ENCODE measurements at places on chromosomes 16 and 17.

- no peak for DNase-seq
Measured at GRCh38 chr16:4904108-4904941, 32.6 kb downstream of the PPL start.

GRCh38 chr17:66207936-66208335 lies 16.0 kb upstream of the CEP112 start:
- no peak for DNase-seq

DNA sequence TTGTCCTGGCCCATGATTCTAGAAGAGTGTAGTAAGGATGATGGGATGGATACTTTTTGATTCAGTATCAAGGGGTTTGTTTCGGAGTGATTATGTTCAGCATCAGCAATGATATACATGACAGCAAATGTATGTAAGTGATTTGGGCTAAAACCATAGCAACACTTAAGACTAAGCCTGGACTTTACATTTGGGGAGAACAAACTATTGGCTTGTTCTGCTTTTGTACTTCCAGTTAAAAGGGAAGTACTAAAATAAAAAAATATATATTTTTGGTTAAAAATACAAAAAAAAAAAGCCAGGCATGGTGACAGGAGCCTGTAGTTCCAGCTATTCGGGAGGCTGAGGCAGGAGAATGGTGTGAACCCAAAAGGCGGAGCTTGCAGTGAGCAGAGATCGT lies 20.5 kb upstream of the DHX8 start:
- no peak for DNase-seq

DNA sequence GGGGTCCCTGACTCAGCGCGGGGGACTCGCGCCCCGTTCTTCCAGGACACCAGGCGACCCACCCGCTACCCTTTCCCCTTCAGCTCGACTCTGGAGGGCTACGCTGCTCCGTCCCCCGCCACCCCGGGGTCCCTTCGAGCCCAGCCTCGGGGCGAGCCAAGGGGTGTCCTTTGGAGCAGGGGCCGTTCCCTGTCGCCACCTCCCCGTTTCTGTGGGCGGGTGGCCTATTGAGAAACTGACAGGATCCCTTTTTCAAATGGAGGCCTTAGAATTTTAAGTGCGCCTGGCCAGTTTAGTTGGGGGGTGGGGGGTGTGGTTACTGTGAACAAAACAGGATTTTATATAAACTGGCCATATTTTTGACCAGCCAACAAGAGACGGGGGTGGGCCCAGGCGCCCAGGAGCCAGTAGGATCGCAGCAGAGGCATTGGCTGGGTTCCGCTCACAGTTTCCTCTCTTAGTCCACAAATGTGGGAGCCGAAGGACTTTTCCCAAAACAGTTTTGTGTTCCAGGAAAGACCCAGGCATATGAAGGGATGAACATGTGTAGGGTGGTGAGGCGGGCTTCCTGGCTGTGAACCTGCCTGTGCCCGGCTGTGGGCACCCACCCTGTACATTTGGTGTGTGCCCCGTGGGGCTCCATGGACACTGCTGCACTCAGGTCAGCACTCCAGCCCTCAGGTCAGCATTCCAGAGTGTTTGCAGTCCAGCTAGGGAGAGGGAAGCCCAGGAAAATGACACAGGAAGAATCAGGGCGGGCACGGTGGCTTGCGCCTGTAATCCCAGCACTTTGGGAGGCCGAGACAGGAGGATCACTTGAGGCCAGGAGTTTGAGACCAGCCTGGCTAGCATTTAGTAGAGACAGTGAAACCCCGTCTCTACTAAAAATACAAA lies 722 bp upstream of the TIMP2 start:
- no peak for DNase-seq

GRCh38 chr17:55887531-55887930 lies 136.7 kb downstream of the PCTP start:
- no peak for DNase-seq

- no peak for DNase-seq
Measured at GRCh38 chr17:48544349-48545021, 424 bp downstream of the HOXB2 start.

DNA sequence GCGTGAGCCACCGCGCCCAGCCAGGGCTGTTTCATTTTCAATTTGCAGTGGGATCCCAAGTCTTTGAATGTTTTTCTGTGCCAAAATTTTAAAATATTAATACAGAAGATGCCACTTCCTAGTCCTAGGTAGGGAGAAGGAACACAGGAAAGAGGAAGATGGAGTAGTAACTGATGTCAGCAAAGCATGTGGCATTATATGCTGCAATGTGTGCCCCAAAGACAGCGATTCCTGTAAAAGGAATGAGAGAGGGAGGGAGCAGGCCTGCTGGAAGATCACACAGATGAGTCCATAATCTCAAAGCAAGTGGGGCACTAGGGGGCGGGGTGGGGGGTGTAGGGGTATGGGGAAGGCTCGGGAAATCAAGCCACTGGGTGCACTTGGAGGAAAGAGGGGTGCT lies 23.4 kb upstream of the SSTR2 start:
- no peak for DNase-seq

- no peak for DNase-seq
Measured at GRCh38 chr17:39671651-39672521, 3.6 kb downstream of the PNMT start.

GRCh38 chr17:80006339-80006720 lies 29.3 kb downstream of the TBC1D16 start:
- DNase-seq = no peak

DNA sequence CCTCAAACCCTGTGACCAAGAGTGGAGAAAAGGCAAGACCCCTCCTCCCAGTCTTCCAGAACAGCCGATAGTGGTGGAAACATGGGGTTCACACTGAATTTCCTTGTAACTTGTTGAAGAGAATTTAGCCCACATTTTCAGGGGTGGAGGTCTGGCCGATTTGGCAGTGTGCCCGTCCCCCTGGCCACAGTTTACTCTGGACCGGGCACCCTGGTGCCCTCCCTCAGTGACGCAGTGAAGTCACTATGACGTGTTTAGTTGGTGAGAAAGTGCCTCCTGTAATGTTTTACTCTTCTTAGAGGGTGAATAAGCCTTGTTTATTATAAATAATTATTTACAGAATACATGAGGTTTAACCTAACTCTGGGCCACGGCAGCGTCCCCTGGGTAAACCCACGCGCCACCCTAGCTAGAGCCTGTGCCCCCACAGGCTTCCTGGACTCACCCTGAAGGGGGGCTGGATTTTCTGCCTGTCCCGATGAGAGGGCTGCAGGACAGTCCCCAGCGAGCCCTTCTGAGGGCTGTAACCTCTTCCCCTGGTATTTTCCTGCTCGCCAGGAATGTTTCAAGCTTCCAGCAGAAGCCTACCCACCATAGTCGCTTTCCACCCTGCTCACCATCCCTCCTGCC lies 316.9 kb downstream of the SEC14L1 start:
- DNase-seq = no peak

GRCh38 chr17:2853283-2854142 lies 57.3 kb downstream of the RAP1GAP2 start:
- no peak for DNase-seq

GRCh38 chr16:79121906-79122305 lies 478.6 kb downstream of the MAF start:
- DNase-seq = no peak

DNA sequence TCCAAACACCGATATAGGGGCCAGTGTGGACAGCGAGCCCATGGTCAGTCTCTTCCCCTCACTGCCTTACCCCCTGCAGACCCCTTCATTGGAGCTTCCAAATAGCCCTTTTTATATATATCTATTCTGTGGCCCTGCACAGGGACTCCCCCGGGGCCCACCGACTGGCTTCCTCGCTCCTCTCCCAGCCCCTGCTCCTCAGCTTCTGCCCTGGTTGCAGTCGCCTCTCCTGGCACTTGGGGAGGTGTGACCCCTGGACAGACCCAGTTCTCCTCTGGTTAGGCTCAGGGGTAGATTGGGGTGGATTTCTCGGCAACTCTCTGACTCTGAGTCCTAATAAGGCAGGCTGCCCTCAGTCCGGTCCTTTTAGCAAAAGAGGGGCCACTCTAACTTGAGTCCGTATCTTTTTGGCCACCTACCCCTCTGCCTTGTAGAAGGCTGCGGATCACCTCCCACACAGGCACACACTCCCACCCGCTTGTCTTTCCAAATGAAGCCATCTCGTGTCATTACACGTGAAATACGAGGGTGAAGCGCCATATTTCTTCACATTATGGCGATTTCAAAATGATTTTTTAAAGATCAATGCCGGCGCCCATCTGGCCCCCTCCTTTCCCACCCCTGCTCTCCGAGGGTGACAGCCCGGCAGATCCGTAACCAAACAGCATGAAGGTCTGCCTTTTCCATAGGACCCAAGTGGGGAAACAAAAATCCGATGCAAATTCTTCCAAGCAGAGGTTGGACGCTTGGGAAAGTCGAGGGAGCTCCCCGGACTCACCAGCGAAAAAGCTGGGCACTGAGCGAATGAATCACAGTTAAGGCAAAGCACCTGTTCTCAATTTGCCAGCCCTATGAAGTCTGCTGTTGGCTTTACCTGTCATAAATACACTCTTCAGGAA lies 1.7 kb upstream of the HOXB9 start:
- no peak for DNase-seq

- no peak for DNase-seq
Measured at GRCh38 chr17:4900231-4901107, 1.1 kb downstream of the C17orf107 start.

DNA sequence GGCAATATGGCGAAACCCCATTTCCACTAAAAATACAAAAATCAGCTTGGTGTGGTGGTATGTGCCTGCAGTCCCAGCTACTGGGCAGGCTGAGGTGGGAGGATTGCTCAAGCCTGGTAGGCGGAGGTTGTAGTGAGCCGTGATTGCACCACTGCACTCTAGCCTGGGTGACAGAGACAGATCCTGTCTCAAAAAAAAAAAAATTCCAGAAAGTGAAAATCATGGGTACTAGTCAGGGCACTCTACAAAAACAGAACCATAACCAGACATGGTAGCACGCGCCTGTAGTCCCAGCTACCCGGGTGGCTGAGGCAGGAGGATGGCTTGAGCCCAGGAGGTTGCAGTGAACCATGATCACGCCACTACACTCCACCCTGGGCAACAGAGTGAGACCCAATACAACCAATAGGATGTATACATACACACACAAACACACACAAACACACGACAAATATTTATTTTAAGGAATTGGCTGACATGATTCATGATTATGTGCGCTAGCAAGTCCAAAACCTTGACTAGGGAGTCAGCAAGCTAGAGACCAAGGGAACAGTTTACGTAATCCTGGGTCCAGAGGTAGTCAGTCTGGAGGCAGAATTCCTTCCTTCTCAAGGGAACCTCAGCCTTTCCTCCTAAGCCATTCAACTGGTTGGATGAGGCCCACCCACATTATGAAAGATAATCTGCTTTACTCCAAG lies 11.6 kb upstream of the GP1BA start:
- no peak for DNase-seq

- no peak for DNase-seq
Measured at GRCh38 chr17:49589577-49589927, 13.9 kb downstream of the NXPH3 start.

GRCh38 chr17:4733073-4733531 lies 1.9 kb downstream of the MED11 start:
- no peak for DNase-seq

- no peak for DNase-seq
Measured at GRCh38 chr16:10966129-10966528, 21.8 kb downstream of the CLEC16A start.

GRCh38 chr16:9248162-9248561 lies 156.7 kb downstream of the HAPSTR1 start:
- DNase-seq = no peak

- DNase-seq = no peak
Measured at GRCh38 chr17:5234645-5235576, at the start of gene SCIMP. TSS of gene SCIMP (minus strand) at chr17:5234860. CDS start at chr17:5234755, 105 bp downstream.

- DNase-seq = no peak
Measured at GRCh38 chr16:20803192-20803560, 3.1 kb downstream of the ERI2 start.

DNA sequence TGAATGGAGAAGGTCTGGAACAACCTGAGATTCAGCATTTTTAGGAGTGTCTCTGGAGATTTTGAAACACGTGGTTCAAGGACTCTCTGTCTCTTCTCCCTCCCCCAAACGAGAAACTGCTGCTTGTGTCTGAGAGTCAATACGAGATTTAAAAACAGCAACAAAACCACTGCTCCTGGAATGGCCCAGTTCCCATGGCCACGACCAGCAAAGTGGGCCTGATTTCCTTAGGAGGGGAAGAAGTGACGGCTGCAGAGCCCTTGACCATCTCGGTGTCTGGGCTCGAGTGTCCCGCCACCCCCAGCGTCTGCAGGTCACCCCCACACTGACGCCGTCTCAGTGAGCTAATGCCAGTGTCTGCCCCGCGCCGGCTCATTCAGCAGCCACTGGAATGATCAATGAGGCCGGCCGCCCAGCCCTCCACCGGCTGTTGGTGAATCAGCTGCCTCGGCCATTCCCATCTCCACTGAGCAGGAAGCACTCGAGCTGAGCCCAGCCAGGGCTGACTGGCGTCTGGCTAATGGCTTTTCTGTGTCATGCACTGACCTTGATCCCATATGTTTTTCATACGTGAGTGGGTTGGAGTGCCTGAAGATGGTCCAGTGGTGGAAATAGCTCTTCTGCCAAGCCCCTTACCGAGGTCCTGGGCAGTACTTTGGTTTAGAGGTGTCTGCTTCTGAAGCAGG lies 151.8 kb downstream of the PITPNC1 start:
- no peak for DNase-seq

GRCh38 chr16:2252806-2253148 lies 1.4 kb upstream of the ECI1 start:
- DNase-seq = no peak

DNA sequence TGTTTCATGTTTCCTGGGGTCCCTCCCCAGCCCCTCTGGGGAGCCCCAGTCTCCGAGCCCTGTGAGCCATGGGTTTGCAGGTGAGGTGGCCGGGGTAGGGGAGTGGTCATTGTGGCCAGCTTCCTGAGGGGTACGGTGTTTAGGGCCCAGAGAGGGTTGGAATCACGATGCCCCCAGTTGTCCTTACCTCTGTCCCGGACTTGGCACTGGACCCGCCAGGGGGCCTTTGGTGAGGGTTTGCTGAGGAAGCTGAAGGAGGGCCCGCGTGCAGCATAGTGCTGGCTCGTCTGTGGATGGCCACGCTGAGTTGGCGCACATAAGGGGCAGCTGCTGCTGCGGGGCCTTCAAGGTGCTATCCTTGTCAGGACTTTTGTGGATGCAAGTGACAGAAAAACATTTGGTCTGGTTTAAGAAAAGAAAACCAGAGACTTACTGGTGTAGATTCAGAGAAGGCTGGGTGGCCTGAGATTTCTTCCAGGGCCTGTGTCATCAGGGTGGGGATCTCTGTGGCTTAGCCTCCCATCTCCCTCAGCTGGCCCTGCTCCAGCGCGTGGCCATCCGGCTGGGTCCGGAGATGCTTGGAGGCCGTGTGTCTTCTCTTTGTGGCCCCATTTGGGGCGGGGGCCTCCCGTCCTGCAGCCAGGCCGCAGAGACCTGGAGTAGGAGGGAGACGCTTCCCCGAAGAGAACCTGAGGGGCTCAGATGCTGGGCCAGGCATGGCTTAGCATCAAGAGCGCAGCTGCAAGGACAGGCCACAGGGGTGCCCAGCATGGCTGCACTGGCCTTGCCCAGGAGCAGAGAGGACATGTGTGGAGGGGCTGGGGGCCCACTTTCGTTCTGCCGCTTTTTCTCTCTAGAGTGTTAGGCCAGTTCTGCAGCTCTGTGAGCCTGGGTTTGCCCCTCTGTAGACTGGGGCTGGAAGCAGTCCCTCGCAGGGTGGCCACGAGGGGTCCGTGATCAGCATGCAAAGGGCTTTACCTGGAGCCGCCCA lies 33.7 kb upstream of the NUDT16L1 start:
- DNase-seq = no peak

- DNase-seq = no peak
Measured at GRCh38 chr16:59212492-59213024, 478.4 kb upstream of the GOT2 start.

All from glomerular endothelial cell (primary cell).